ENCODE measurements at places on chromosomes 5 and 9.

- peak; percentile 97 for DNase-seq
Measured at GRCh38 chr5:151696470-151697061, 9.9 kb upstream of the SPARC start.

DNA sequence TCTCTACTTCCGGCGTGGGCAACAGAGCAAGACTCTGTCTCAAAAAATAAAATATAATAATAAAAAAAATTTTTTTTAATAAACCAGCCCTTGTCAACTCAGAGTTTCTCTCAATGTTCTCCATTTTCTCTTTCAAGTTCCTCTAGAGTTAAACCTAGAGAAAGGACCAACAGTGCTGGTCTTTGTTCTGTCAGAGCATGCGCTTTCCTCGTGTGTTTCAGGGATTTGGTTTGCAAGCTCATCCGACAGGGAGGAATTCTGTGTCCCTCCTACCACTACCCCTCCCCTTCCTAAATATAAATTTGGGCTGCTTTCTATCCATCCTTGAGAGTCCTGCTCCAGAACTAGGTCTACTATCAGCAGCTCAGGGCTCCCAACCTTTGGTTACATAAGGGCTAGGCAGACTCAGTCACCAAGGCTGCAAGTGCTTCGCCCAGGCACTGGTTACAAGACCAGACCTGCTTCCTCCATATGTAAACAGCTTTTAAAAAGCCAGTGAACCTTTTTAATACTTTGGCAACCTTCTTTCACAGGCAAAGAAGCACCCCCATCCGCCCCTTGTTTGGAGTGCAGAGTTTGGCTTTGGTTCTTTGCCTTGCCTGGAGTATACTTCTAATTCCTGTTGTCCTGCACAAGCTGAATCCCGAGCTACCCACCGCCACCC lies 13.5 kb downstream of the SETX start:
- no peak for DNase-seq

GRCh38 chr9:108197899-108198298 lies 657.9 kb downstream of the ACTL7B start:
- no peak for DNase-seq

GRCh38 chr5:138467711-138468132 lies 2.4 kb downstream of the EGR1 start:
- DNase-seq, result peak; percentile 53

GRCh38 chr5:110734101-110734500 lies 4.7 kb upstream of the SLC25A46 start:
- DNase-seq, result no peak

DNA sequence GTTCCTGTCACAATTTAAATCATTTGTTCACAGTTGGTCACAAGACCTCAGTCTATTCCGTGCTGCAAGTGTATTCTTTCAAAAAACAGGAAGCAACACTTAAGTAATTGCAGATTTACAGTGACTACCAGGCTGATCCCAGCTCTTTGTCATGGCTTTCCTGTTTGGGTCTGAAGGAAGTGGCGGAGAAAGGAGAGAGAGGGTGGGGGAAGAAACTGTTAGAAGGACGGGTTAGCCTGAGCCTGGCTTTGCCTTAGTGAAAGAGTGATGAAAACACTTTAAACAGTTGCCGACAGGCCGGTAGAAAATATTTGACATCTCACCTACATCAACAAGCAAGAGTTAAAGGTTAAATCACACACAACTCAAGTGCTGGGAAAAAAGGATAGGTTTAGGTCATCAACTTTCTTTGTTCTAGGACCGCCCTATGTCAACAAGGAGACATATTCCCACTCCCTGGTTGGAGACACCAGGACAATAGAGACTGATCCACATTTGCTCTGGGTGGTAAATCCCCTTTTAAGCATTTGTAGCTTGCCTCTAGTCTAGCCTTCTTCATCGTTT lies 102.2 kb upstream of the DAB2 start:
- no peak for DNase-seq

DNA sequence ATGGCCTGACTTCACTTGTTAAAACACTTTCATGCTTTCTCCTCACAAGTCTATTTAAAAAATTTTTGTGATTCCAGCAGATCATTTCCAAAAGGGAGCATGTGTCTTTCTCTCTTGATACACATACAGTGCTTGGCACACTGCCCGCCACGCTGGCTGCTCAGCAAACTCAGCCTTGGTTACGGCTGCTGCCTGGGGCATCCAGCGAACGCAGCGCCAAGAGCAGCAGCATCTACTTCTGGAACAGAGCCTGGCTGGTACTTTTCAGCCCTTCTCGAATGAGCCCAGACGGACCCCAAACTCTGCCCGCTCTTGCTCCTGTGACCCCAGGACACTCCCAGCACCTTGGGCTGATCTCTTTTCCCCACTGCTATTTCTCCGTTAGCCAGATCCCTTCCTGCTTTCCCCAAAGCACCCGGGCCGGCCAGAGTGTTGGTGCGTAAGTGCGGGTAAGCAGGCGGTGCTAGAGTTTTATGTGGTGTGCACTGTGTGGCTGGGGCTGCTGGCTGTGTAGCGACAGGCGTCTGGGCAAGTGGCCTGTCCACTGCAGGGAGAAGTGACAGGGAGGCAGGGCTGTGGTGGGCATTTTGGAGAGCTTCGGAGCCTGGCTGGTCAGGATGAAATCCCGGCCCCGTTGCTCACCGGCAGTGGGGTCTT lies 73.2 kb downstream of the SH3PXD2B start:
- peak; percentile 87 for DNase-seq
